ENCODE measurements at places on chromosomes 6 and 20. TPM values are rescaled to one million over a fixed set of nuclear protein-coding genes. Genes with fewer than 3 reads are reported as not detected.

The TOP1 gene
- 123 TPM for polyA plus RNA-seq

GRCh38 chr6:41344876-41345275 lies 9.5 kb downstream of the NCR2 start:
- no peak for DNase-seq

GRCh38 chr6:50724381-50725124 lies 11.2 kb downstream of the TFAP2D start:
- no peak for DNase-seq

- DNase-seq: no peak
Observed at GRCh38 chr6:26055719-26056582, 31.3 kb upstream of the HFE start.

GRCh38 chr6:30113003-30113759 lies at the start of gene TRIM31:
TRIM31 (minus strand) TSS chr6:30113090; CDS start chr6:30112805, 285 bp downstream.
- DNase-seq: no peak

- no peak for DNase-seq
Observed at GRCh38 chr6:69668916-69669315, 127.9 kb downstream of the LMBRD1 start.

DNA sequence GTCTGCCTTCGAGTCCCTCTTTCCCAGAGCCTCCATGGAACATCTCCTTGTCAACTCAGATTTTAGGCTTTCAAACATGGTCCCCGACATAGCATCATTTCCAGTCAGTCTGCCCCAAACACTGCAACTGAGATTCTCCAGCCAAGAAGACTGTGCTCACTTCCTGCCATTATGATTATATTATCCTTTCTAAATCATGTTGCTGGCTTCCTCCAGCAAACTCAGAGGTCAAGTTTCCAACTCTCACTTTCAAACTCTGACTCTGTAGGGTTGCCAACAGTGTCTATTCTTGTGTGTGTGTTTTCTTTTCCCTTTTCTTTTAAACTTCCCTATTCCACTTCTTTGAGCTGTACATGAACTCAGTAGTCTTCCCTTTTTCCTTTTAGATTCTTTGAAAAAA lies 61.2 kb upstream of the TRAF3IP2 start:
- DNase-seq: no peak

DNA sequence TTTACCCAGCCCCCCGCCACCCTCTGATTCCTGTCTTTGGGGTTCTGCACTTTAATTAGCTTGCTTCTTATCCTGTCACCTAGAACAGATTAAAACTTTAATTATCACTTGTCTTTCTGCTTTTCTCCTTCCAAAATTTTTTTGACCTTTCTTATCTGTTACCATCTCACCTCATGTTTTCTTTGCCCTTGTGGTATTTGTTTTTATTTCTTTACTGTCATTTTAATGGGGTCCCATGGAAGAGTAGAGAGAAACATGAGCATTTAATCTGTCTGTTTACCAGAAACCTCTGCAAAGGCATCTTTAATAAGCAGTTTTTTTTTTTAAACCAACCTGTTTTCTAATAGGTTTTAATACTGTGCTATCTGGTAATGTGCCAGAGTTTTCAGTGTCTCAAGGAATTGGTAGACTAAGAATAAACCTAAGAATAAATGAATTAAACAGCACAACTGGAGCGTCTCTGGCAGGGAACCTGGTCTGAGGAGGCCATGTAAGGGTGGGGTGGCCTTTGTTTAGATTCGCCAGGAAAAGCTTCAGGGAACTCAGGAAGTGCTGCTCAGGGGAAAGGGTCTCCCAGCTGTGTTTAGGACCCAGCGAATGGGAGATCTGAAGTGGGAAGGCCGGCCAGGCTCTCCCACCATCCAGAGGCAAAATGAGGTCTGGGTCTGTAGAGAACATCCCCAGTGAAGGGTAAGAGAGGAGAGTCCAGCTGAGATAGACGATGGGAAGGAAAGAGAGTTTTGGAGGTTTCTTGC lies 69.8 kb downstream of the ARID1B start:
- no peak for DNase-seq

DNA sequence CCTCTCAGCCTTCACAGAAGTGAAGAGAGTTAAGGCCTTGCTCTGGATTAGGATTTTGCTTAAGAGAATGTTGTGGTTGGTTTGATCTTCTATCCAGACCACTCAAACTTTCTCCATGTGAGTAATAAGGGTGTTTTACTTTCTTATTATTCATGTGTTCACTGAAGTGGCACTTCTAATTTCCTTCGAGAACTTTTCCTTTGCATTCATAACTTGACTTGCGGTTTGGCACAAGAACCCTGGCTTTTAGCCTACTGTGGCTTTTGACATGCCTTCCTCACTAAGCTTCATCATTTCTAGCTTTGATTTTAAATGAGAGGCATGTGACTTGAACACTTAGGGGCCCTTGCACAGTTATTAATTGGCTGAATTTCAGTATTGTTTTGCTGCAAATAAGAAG lies 166.1 kb upstream of the OPRM1 start:
- DNase-seq: no peak

- no peak for DNase-seq
Observed at GRCh38 chr20:19672498-19672897, 85.6 kb upstream of the RIN2 start.

The FERMT1 gene
- polyA plus RNA-seq: 3.9 TPM

- no peak for DNase-seq
Observed at GRCh38 chr6:163355426-163355991, 59.0 kb upstream of the QKI start.

DNA sequence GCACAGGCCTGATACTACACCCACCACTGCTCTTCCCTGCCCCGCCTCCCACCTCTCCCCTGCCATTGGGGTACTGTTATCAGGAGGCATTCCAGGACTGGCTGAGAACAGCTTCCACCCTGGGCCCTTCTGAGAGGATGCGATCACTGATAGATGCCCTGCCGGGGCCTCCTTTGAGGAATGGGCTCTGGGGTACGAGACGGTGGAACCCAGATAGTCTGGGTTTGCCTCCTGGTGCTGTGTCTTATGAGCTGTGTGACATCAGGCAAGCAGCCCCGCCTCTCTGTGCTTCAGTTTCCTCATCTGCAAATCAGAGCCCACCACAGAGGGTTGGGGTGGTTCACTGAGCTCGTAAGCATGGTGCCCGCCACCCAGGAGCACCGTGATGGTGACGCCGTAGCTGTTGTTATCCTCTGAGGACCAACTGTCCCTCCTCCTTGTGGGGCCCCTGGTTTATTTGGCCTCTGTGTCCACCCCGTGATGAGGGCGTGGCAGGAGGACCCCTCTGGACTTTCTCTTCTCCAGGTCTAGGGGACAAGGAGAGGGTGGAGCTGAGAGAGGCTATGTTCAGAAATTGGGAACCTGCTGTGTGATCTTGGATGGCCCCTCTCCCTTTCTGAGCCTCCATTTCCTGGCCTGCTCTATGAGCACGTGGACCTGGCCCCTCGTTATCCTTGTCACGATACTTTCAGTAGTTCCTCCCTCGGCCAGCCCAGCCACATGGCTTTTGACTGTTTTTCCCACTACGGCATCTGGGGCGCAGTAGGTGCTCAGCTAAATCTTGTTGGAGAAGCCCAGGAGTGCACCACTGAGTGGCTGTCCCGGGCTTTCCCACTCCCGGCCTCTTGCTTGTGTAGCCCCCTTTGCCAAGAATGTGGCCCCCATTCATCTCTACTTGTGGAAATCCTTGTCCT lies 18.3 kb downstream of the SRC start:
- no peak for DNase-seq

GRCh38 chr6:22298475-22298890 lies 1.6 kb upstream of the PRL start:
- DNase-seq: no peak

DNA sequence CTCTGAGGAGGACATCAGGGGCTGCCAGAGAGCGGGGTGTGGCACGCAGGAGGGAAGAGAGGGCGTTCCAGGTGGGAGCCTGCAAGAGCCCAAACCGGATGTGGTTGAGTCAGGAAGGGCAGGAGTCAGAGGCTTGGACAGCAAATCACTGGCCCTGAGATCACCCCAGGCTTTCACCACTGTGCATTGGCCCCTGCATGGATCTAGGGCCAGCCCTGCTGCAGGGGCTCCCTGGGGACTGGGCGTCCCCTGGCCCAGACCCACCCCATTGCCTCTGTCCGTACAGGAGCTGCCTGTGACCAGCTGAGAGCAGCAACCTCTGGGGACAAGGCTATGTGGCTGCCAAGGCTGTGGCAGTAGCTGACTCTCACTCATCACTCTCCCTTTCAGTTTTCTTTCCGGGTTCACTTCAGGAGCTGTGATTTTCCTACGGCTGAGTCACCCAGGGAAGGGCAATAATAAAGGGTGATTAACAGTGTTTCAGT lies 33.9 kb downstream of the KCNK17 start:
- no peak for DNase-seq

DNA sequence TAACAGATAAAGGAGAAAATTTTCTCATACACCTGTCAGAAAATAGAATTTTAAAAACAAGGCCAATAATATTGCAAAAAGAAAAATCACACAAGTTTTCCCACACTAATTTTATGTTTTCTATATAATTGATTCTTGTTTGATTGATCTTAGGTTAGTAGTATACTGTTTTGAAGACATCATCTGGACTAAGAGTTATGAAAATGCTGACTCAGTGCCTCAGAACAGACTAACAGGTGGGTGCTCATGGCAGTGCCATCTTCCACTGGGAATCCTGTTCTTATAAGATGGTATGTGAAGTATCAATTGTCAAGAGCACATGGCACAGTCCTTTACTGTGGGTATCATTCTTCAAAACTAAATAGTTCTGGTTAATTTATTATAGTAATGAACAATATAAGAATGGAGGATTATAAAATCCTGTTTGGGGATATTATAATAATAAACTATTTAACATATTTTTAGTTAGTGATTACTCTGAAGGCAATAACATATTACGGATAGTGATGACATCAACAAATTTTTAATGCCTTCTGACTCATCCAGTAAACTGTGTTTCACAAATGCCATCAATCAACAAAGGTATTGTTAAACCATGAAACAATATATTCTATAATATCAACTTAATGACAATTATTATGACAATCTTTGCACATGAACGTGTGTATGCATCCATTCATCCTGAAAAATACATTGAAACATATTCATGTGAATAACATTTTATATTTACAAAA lies 384.6 kb upstream of the KHDRBS2 start:
- no peak for DNase-seq

The ZNF184 gene
- 22.8 TPM for polyA plus RNA-seq

DNA sequence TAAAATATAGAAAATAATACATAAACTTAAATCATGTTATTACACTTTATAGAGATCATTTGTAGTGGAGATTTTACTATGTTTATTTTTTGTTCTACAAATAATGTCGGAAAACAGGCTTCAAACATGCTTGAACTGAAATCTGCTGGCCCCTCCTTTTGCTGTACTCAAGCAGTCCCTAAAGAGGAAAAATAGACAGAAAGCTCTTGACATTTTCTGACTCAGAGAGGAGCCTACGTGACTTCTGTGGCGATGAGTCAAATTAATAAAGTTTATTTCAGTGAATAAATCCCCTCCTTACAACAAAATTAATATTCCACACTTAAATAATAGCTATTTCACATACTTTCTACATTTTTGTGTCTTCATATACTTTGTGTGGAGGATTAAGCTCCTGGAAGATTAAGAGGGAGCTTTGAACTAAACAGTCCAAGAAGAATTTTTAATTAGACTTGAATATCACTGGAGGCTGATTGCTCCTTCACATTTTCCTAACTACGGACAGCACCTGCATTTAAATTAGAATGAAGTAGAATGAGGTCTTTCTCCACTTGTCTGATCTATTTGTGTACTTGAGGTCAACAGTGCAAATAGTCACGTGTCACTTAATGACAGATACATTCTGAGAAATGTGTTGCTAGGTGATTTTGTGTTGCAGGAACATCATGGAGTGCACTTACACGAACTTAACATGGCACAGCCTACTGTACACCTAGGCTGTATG lies 1.7 kb upstream of the TREM1 start:
- no peak for DNase-seq

The IL17A gene
- not detected for polyA plus RNA-seq

The COL9A3 gene
- polyA plus RNA-seq: 12.7 TPM

- DNase-seq: no peak
Observed at GRCh38 chr20:25230166-25230831, 17.6 kb upstream of the PYGB start.

The SPATA2 gene
- 10.3 TPM for polyA plus RNA-seq

The WFDC10A gene
- polyA plus RNA-seq: not detected

GRCh38 chr20:6732001-6732447 lies 35.5 kb upstream of the BMP2 start:
- DNase-seq: no peak

DNA sequence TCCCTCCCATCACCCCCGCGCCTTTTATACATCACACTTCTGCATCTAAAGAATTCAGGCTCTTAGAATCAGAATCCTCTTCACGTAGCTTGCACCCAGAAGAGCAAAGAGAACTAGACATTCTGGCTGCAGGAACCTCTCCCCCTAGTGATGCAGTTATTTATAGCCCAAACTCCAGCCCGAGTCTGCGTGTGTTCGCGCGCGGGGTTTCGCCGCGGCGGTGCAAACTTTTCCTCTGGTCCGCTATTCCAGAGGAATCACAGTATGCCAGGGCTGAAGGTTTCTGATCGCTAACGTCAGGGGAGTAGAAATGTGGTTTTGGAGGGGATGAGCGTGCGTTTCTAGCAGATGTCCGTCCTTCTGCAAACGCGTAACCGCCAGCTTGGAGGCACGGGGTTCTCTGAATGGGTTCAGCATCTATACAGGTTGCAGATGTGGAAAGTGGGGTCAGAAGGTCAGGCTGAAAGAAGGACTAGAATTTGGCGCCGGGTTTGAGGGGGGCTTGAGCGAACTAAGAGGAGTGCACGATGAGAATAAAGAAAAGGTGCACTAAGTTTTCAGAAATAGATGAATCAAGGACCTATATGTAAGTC lies 1.8 kb downstream of the EPHA7 start:
- DNase-seq: peak; percentile 46

DNA sequence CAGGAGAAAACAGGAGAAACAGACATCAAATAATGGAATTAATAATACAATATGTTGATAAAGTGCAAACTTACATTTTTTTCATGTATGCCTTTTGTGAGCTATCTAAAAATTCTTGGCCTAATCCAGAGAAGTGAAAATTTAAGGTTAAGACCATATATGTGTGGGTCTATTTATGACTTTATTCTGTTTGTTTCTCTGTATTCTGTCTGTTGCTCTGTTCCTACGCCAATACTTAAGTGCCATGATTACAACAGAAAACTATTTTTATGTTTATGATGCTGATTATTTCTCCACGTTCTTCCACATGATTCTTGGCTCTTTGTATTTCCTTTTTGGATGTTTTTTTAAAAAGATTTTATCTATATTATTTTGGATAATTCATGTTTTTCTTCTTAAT lies 109.6 kb upstream of the MAP3K4 start:
- DNase-seq: no peak

GRCh38 chr6:162612613-162613012 lies 115.0 kb downstream of the PRKN start:
- no peak for DNase-seq

DNA sequence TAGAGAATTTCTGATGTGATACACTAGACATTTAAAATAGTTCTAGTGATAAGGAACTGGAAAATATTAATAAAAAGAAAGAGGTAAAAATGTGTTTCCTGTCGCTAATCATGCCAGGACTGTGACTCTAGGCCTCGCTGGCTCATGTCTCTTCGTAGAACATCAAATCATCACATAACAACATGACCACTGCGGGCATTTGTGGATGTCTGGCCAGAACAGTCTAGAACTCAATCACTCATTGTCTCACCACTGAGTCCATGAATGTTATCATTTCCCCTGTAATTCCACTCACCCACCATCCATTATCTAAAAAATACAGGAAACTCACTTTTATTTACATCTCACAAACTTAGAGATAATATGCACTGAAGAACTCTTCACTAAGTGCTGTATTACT lies 3.4 kb downstream of the HMGN3 start:
- no peak for DNase-seq
